ENCODE measurements at places on chromosomes 6 and 20. TPM values are rescaled to one million over a fixed set of nuclear protein-coding genes. Genes with fewer than 3 reads are reported as not detected.

DNA sequence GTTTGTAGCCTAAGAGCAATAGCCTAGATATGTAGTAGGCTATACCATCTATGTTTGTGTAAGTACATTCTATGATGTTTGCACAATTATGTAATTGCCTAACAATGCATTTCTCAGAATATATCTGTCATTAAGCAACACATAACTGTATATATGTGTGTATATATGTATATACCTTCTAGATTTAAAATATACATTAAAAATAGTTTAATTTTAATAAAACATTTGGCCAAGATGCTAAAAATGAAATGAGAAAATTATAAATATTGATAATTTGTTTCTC is 20.6 kb downstream of the SESN1 start:
- H3K27me3 ChIP-seq: no peaks in the 10 kb centered on the region
- H3K36me3 ChIP-seq: no peaks in the 10 kb centered on the region
- no peak for DNase-seq
- H3K4me3 ChIP-seq: no peak overlapping the region
- H3K27ac ChIP-seq: no peak overlapping the region

GRCh38 chr6:3784885-3785744 is 33.6 kb upstream of the PXDC1 start:
- H3K36me3 ChIP-seq: no peaks in the 10 kb centered on the region
- no peaks in the 10 kb centered on the region for H3K27me3 ChIP-seq
- DNase-seq: no peak
- H3K4me1 ChIP-seq: no peaks in the 10 kb centered on the region

GRCh38 chr6:49540614-49541013 is 9.9 kb upstream of the C6orf141 start:
- H3K27me3 ChIP-seq: no peaks in the 10 kb centered on the region
- peak overlapping the region; percentile 44 for H3K27ac ChIP-seq
- peaks cover 17% of the 10 kb centered on the region for H3K4me1 ChIP-seq
- no peaks in the 10 kb centered on the region for H3K36me3 ChIP-seq
- no peak overlapping the region for H3K4me3 ChIP-seq
- DNase-seq: no peak

DNA sequence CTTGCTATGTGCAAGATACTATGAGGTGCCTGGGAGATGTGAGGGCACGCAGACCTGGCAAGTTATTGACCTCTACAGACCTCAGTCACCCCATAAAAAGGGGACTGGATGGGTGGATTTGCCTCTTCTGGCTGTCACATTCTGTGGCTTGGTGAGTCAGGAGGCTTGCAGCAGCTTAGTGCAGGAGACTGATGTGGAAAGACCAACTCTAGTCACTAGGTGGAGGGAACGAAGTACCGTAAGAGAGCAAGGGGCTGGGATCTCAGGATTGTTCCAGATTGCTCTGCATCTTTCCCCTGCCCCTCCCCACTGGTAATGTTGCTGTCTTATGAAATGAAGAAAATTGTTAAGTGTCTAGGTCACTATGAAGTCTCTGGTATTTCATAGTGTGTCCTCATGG is 3.3 kb downstream of the MAPRE1 start:
- peak overlapping the region; percentile 47 for H3K27ac ChIP-seq
- peak; percentile 13 for DNase-seq
- no peaks in the 10 kb centered on the region for H3K27me3 ChIP-seq
- H3K4me1 ChIP-seq: peaks cover 31% of the 10 kb centered on the region
- H3K36me3 ChIP-seq: peaks cover 9% of the 10 kb centered on the region

DNA sequence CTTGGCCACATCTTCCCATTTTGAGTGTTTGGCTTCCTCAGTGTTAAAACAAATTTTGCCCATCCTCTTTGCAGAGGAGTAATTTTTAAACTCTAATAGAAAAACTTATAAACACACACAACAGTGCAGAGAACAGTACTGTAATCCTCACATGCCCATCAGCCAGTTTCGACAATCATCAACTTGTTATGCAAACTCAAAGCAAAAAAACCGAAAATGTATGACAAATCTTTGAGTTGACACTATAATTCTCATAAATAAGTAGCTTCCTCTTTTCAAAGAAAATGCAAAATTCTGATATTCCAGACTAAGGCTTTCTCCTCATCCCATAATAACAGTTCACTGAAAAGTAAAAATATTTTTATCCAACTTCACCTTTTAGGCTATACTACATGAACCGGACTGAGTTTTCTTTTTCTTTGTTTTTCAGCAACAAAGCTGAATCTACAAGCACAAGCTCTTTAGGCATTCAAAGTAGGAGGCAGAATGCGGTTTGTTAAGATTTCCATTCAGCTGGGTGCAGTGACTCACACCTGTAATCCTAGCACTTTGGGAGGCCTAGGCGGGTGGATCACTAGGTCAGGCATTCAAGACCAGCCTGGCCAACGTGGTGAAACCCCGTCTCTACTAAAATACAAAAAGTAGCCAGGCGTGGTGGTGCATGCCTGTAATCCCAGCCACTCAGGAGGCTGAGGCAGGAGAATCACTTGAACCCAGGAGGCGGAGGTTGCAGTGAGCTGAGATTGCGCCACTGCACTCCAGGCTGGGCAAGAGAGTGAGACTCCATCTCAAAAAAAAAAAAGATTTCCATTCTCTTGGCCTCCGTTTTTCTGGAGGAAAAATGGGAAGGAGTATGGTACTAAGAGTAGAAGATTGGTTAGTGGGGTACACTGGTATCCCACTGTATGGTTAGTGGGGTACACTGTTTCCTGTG is 74.8 kb downstream of the GCNT2 start:
- no peak overlapping the region for H3K27ac ChIP-seq
- no peaks in the 10 kb centered on the region for H3K27me3 ChIP-seq

DNA sequence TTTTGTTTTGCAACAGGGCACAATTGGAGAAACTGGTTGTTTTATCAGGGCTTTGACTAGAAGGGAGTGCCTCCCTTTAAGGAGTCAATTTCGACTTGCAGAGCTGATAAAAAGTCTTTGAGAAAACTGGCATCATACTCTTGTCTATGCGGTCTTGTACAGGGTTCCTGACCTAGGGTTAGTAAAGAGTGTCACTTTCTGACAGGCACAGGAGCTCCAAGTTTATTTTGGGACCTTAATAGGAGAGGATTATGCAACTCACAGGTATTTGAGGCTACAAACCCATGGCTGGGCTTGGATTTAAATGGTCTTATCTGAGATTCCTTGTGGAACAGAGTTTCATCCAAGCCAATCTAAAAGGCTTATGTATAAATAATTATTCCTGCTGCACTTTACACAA is 365.4 kb downstream of the HTR1B start:
- no peak overlapping the region for H3K4me3 ChIP-seq
- no peaks in the 10 kb centered on the region for H3K27me3 ChIP-seq
- H3K27ac ChIP-seq: no peak overlapping the region
- H3K36me3 ChIP-seq: no peaks in the 10 kb centered on the region
- no peak for DNase-seq

CST2 gene
- not detected for polyA plus RNA-seq

XKR7 gene
- not detected for polyA plus RNA-seq

HRH3 gene
- polyA plus RNA-seq: not detected

RWDD2A gene
- polyA plus RNA-seq: 1.2 TPM

HSPA1L gene
- polyA plus RNA-seq: 0.54 TPM

All from keratinocyte (primary cell).